Anterior cingulate cortex (tissue), 58 donors: ENCODE measurements at places on chromosomes 7 and 10.

DNA sequence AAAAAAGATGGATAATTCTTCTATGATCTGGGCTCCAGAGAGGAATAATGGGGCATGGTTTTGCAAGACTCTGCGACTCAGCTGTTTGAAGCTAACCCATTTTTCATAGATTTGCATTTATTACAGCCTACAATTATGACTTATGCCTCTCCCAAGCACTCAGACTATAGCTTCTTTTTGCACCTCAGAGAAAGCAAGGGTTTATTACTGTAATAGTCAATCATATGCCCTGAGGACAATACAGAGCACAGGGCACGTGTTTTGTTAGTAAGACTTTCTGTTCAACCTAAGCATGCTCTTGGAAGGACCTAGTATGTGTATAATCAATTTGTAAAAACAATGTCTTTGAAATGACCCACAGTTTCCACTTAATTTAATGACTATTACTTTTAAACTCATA lies 221.2 kb downstream of the PARD3 start:
- no peak for DNase-seq

DNA sequence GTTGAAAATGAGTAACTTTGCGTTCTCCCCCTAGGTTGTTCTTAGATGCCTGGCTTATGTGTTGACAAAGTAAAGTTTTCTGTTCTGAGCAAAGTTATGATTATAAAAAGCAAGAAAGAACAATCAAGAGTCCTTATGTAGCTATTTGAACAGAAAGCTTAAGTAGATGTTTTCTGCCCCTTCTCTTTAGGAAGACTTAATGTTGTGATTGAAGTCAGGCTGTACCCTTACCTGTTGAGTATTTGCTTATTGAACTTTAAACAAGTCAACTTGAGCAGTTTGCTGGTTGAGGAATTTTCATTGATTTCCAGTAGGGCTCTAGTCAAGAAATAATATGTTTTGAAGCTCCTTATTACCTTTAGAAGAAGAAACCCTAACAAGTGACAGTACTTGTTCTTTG lies 33.9 kb upstream of the VDAC2 start:
- DNase-seq, result no peak

GRCh38 chr7:19112274-19113001 lies 5.0 kb downstream of the TWIST1 start:
- no peak for DNase-seq

GRCh38 chr7:22645418-22646181 lies 81.4 kb upstream of the IL6 start:
- no peak for DNase-seq

DNA sequence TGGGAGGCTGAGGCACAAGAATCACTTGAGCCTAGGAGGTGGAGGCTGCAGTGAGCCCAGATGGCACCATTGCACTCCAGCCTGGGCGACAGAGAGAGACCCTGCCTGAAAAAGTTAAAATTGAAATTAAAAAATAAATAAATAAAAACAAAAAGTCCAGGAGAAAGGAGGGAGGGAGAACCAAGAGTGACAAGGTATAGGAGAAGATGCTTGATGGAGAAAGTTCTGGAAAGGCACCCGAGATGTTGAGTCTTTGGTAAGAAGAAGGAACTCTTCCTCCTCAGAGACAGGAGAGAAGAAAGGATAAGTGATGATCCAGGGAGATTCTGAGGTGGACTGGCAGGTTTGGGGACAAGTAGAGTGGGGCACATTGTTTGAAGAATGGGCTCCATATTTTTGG lies 17.4 kb upstream of the LBX1 start:
- no peak for DNase-seq

DNA sequence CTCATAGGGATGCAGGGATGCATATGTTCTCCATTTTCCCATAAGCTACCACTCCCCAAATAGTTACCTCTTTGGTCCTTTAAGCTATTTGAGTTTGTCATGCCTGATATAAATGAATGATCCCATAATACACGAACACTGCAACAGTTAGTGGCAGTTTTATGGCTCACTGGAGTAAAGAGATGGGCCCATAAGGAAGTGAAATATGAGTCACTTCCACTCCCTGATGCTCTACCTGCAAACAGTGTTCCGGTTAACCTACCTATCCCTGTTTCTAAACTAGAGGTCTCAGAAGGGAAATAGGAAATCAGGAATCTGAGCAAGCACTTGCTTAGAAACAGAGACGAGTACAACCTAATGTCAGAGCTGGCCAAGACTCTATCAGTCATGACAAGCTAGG lies 71.7 kb downstream of the CALD1 start:
- no peak for DNase-seq

GRCh38 chr7:4842319-4843064 lies 19.3 kb downstream of the PAPOLB start:
- no peak for DNase-seq

GRCh38 chr7:70752794-70753241 lies 379.1 kb upstream of the GALNT17 start:
- DNase-seq, result no peak

GRCh38 chr7:121473645-121474300 lies 77.7 kb upstream of the FAM3C start:
- DNase-seq, result no peak

GRCh38 chr10:30392564-30392990 lies 41.4 kb upstream of the MAP3K8 start:
- peak; percentile 34 for DNase-seq

- DNase-seq, result no peak
Measured at GRCh38 chr10:99869581-99870122, 87.2 kb downstream of the ABCC2 start.

- no peak for DNase-seq
Measured at GRCh38 chr7:39616138-39616537, 7.2 kb upstream of the RALA start.

- no peak for DNase-seq
Measured at GRCh38 chr10:30831426-30831825, 200.2 kb downstream of the ZNF438 start.
